Choroid plexus epithelial cell (primary cell): ENCODE measurements at places on chromosomes 1 and 21.

GRCh38 chr21:42302076-42302650, 13.0 kb downstream of the TFF3 start:
- DNase-seq: no peak

DNA sequence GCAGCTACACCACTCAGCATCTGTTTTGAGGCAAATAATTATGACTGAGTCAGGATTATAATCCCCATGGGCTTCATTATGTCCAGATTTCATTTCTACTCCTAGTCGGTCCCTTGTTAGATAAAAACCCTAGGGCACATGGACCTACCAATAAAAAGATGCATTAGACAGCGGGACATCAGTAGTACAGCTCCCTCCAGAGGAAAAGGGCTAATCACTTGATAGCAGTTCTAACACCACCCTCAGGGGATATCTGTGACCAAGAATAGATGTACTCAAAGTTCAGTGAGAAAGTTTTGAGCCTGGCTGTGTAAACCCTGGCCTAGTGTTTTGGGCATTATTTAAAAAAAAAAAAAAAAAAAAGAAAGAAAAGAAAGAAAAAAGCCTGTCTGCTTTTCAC, 10.0 kb downstream of the GJA8 start:
- no peak for DNase-seq

DNA sequence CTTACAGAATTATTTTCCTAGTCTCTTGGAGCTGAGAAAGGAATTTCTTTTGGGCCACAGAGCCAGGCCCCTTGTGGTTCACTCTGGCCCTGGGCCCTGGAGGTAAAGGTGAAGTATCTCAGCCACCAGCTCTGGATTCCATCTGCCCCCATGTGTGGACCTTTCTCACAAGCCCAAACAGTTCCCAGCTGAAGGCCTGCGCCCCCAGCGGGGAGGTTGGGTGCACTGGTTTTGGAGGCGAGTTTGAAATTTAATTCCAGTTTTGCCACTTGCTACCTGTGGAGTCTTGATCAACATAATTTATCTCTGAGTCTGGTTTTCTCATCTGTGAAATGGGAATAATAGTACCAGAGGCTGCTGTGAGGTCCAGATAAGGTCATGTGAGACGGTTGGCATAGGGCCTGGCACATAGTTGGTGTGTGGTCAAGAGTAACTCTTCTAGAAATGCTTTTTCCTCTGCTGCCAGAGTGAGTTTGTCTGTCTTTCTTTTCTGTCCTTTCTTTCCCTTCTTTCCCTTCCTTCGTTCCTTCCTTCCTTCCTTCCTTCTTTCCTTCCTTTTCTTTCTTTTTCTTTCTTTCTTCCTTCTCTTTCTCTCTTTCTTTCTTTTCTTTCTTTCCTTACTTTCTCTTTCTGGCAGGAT, 6.1 kb downstream of the AGTRAP start:
- no peak for DNase-seq

DNA sequence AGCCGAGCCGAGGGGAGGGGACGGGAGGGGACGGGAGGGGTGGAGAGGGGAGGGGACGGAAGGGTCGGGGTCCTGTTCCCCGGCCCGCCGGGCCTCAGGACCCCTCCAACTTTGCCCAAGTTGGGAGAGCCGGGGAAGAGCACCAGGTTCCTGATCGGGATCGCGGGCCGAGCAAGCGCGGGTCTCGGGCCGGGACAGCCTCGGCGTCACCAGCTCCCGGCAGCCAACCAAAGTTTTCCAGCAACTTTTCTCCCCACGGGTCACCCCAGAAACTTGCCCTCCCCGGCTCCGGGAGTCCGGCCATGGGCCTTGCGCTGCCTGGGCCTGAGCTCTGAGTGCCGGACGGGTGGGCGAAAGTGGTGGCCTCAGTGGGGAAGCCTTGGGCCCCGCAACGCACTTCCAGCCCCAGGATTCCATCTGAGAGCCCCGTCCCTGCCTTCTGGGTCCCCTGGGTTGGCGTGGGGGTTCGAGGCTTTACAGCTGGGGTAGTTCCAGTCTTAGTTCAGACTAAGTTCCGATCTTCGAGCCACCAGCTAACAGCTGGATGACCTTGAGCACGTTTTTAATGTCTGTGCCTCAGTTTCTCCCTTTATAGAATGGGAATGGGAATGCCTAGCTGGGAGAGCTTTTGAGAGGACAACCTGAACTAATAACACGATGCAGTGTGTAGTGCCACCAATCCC, 458 bp downstream of the ZC3H12A start:
- no peak for DNase-seq

DNA sequence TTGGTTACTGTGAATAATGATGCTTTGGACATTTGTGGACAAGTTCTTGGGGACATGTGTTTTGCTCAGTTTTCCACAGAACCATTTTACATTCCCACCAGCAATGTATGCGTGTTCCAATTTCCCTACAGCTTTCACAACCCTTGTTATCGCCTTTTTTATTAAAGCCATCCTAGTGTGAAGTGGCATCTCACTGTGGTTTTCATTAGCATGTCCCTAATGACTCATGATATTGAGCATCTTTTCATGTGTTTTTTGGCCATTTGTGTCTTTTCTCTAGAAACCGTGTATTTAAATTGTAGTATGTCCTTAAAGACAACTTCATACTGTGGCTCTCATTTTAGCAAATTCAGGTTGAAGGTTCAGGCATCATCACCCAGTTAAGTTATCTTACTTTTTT, 132.1 kb downstream of the TGFBR3 start:
- no peak for DNase-seq

DNA sequence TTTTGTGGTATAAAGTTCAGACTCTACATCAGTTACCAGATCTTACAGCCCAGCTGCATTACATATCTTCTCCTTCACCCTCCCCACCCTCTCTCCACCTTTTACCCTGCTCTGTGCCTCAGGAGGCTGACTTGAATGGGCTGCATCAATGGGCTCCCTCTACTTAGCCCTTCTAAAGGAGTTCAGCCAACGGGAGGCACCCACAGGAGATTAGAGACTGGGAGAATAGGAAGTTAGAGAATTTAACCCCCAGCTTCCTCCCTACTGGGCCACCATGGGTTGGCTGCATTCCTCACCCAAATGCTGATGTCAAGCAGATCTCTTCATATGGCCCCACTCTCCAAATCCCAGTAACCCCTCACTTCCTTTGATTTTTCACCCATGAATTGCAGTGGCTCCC, 17.1 kb upstream of the DUSP23 start:
- DNase-seq: no peak
